Fibroblast of upper back skin (primary cell): ENCODE measurements at places on chromosomes 1 and 21.

GRCh38 chr21:37249112-37249904 is 17.8 kb downstream of the VPS26C start:
- DNase-seq: no peak

- DNase-seq: no peak
Measured at GRCh38 chr1:226619031-226619430, 70.5 kb downstream of the STUM start.

- DNase-seq: peak; percentile 88
Measured at GRCh38 chr1:59703226-59703917, 111.4 kb upstream of the HOOK1 start.

- DNase-seq: no peak
Measured at GRCh38 chr1:245216366-245217115, 61.8 kb downstream of the KIF26B start.

- no peak for DNase-seq
Measured at GRCh38 chr1:115672224-115673009, 30.6 kb downstream of the VANGL1 start.

DNA sequence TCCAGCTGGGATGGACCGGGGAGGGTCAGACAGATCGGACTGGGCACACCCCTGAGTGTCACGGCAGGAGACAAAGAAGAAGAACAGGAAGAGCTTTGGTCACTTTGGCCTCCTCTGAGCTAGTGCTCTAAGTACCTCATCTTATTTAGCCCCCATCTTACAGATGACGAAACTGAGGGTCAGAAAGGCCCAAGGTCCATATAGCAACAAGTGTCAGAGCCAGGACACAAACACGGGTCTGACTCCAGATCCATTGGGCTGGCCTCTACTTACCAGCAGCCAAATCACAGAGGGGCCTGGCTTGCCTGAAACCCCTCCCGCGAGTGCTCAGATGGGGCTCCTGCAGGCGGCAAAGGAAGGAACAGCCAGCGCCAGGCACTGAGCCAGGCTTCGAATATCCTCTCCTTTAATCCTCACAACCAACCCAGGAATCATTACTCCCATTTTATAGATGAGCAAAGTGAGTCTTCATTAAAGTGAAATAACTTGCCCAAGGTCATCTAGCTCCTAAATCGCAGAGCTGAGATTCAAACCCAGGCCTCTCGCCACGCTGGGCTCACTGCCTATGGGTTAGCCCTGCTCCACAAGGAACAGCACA is 25.7 kb upstream of the SELENON start:
- DNase-seq: no peak

DNA sequence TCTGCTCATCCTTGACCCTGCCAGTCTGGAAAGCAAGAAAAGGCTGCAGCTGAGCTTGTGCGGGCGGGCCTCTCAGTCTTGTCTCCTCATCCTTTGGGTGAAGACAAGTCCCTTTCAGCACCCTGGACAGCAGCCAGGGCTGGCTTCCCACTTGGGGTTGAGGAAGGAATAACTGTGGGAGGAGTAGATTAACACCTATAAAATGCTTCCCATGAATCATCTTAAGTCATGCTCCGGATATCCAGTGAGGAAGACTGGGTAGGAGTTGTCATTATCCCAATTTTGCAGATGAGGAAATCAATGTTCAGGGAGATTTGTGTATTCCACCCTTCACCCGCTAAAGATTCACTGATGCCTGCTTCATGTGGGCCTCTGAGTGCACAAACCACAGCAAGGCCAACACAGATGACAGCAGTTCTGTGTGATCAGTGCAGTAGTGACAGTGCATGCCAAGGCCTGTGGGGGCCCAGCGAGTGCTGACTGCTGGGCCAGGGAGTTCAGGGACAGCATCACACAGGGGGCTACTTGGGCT is 20.1 kb upstream of the COL16A1 start:
- peak; percentile 75 for DNase-seq

DNA sequence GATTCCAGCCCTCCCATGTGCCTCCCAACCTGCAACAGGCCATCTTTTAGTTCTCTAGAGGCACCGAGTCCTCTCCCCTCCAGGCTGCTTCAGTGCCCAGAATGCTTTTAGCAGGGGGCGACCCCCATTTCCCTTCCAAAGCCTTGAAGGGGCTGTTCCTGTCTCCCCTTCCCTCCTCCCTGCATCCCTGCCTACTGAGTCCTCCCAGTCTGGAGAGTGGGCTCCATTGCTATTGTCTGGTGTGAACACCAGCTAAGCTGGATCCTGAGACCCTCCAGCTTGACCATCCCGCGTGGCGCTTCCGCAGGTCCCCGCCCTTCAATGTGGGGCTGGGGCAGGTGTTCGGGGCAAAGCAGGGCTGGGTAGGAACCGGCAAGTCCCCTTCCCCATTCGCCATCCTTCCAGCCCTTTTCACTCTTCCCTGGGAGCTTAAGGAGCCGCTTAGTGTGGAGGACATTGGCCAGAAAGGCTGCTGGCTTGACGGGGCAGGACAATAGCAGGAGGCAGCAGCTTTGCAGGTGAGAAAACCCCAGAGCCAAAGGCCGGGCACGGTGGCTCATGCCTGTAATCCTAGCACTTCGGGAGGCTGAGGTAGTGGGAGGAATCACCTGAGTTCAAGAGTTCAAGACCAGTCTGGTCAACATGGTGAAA is 32.2 kb downstream of the PADI6 start:
- DNase-seq: no peak

- DNase-seq: no peak
Measured at GRCh38 chr1:72662918-72663317, 380.6 kb upstream of the NEGR1 start.

DNA sequence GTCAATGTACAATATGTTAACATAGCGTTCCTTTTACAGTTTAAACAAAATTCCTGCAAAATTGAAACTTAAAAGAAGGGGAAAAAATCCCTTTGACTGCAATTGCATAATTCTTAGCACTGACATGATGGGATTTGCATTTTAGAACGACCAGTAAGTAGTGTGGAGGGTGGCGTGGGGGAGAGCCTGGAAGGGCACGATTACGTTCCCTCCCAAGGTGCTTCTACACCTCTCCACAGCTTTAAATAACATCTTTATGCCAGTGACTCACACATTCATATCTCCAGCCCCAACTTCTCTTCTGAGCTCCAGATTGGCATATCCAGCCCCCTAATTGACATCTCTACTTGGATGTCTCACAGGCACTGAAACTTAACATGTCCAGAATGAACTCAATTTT is 64.3 kb downstream of the OLFML3 start:
- DNase-seq: no peak

DNA sequence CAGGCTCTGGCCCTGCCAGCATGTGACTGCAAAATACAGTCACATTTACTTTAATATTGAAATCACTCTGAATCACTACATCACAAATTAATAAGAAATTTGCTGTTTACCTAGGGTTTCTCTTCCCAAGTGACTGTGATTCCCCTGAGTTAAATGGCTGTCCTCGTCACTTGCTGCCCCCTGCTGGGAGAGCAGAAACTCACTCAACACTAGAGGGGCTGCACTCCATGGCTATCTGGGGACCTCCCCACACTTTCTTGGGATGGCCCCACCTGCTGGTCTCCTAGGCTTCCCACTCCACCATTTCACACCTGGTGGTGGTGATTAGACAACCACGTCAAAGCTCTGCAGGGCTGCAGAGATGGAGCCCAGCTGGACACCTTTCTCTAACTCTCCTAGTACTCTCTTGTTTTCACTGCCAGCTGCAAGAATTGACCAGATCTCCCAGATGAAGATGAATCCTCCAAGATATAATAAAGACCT is 63.4 kb downstream of the CD2 start:
- DNase-seq: peak; percentile 38

DNA sequence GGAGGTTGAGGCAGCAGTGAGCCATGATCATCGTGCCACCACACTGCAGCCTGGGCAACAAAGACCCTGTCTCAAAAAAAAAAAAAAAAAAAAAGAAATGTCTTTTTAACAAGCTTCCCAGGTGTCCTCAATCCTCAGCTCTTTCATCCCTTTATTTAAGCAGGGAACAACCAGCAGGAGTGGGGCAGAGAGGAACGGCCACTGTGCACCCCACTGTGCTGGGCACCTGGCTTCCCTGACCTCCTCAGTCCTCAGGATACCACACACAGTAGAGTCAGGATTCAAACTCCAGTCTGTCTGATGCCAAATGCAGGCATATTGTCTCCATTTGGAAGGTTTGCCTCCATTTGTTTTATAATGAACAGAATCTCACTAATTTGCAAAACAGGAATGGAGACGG is 19.8 kb upstream of the PTAFR start:
- DNase-seq: no peak

DNA sequence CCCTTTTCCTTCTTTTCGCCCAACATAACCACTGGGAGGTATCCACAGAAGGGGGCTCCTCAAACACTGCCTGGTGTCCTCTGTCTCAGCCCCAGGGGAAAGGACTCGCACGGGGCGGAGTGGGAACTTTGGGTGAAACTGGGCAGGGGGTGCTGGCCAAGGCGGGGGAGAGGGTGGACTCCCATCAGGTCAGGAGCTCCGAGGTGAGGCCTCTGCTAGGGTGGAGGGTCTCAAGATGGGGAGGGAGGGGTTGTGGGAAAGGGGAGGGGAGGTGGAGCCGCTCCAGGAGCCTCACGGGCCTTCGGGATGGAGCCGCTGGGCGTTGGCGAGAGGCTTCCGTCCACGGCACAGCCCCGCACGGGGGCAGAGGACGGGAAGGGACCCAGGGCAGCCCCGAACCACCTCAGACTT is 43.2 kb upstream of the POFUT2 start:
- DNase-seq: no peak

DNA sequence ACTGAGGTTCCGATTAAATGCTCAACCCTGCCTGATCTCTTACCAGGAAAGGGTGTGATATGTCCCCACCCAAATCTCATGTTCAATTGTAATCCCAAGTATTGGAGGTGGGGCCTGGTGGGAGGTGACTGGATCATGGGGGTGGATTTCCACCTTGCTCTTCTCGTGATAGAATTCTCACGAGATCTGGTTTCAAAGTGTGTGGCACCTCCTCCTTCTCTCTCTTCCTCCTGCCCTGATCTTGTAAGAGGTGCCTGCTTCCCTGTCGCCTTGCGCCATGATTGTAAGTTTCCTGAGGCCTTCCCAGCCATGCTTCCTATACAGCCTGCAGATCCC is 34.9 kb downstream of the RSPH1 start:
- no peak for DNase-seq

DNA sequence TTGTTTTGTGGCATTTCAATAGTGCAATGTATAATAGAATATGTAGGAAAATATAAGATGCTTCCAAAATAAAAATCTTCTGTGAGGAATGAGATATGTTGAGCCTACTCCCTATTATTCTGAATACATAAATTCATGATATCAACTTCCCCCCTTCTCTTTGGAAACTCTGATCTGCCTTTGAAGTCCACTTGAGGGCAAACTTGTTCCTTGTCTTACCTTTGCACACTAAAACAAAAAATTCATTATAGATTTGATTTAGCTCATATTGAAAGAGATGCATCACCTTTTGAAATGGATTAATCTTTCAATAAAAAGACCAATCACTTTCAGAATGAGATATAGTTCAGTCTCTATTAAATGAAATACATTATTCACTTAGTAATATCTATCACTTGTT is 580.7 kb upstream of the ADGRL4 start:
- peak; percentile 11 for DNase-seq

GRCh38 chr1:82775406-82776000 is 974.8 kb downstream of the ADGRL2 start:
- peak; percentile 22 for DNase-seq

GRCh38 chr21:14403681-14404318 is 20.9 kb upstream of the HSPA13 start:
- peak; percentile 41 for DNase-seq

DNA sequence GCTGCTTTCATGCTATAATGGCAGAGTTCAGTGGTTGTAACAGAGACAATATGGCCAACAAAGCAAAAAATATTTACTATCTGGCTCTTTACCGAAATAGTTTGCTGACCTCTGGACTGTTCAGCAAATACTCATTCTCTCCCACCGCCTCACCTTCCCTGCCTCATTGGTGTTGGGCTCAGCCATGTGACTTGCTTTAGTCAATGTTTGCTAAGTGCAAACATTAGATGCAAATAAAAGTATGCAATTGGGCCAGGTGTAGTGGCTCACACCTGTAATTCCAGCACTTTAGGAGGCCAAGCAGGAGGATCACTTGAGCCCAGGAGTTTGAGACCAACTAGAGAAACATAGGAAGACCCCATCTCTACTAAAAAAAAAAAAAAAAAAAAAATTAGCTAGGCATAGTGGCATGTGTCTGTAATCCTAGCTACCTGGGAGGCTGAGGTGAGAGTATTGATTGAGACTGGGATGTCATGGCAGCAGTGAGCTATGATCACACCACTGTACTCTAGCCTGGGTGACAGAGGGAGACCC is 55.1 kb downstream of the RPL5 start:
- no peak for DNase-seq

DNA sequence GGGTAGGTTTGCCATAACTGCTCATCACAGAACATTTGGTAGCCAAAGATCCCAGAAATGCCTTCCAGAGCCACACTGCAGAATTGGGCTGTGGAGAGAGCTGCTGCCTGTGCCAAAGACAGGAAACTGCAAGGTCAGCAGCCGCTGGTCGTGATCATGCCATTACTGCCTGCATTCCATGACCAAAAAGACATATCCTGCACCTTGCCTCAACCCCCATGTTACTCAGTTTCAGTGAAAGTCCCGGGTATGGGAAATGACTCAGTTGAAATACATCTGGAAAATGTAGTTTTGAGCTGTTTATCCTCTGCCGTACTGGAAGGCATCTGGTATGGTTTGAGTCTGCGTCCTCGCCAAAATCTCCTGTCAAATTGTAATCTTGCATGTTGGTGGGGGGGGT is 161.7 kb downstream of the FCRL5 start:
- DNase-seq: peak; percentile 94

DNA sequence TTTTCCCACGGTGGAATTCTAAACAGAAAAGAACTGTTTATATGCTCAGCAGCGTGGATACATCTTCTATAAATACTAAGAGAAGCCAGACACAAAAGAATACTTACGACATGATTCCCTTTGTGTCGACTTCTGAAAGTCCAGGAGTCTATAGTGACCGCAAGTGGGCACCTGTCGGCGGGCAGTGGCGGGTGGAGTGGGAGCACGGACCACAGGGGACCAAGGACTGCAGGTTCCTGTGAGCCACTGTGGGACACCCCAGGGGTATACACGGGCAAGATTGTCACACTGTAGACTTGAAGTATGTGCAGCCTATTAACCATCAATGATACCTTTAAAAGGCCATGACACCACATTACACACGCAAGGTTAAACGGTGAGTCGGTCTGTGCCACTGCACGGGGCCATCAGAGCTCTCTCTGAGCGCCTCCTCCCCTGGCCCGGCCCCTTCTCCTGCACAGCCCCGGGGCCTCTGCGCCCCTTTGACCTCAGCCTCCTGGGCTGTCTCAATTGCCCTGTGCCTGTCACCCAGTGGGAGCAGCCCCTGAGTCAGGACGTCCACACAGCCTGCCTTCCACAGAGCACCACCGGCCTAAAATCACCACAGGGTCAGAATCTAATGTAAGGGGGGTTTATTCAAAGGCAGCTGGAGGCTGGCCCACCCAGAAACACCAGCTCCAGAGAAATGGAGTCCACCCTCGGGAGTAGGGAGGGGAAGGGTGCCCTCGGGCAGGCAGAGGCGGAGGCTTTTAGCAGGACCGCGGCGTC is 90.0 kb upstream of the COL6A1 start:
- DNase-seq: no peak
